ENCODE measurements at places on chromosomes 1 and 21. TPM values are rescaled to one million over a fixed set of nuclear protein-coding genes. Genes with fewer than 3 reads are reported as not detected.

MGST3 gene
- total RNA-seq: 21.4 TPM

DNA sequence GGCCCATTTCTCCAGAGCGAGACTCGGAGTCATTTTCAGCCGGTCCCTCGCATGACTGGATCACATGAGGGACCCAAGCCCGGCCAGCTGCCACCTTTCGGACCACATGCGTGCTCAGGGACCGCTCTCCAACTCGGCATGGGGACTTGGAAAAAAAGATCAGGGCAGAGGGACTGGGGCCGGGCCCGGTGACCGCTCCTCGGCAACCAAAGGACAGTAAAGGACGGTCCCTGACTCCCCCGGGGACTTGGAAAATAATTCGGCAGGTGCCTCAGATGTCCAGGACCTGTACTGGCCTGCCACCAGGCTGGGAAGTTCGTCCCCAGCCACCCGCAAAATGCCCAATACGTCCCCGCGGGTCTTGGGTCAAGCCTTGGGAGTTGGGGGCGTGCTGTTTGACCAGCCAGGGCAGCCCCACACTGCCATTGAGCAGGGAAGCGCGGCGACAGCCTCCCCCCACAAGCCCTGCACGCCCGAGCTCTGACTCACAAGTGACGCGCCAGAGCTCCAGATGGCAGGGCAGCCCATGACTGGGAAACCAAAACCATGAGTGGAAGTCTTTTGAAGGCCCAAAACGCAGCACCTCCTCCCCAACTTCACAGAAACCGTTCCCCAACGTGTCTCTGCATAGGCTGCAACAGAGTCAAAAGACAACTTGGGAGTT, 134.5 kb downstream of the LIPI start:
- no peak for DNase-seq
- H3K27ac ChIP-seq: no peak overlapping the region
- no peaks in the 10 kb centered on the region for H3K36me3 ChIP-seq
- H3K4me1 ChIP-seq: no peaks in the 10 kb centered on the region

GRCh38 chr1:210369425-210369824, 40.7 kb downstream of the HHAT start:
- no peaks in the 10 kb centered on the region for H3K36me3 ChIP-seq
- DNase-seq: no peak
- no peak overlapping the region for H3K27ac ChIP-seq
- no peaks in the 10 kb centered on the region for H3K27me3 ChIP-seq

DNA sequence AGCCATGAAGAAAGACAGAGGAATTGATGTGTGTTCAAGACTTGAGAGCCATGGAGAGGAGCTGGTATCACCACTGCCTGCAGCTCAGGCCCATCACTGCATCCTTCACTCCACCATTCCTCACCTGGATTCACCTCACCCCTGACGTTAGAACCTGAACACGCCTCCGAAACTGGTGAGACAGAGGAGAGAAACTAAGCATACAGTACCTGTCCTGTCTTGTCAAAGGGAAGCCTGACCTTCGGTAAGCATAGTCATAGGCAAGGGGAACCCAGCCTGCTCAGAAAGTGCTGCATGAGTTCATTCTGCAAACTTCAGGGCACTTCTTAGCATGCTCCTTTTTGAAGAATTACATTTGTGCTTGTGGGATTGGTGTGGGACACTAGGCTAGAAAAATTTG, 425.8 kb downstream of the DSCAM start:
- H3K36me3 ChIP-seq: no peaks in the 10 kb centered on the region
- H3K27me3 ChIP-seq: no peaks in the 10 kb centered on the region
- no peak overlapping the region for H3K4me3 ChIP-seq
- no peak for DNase-seq

DNA sequence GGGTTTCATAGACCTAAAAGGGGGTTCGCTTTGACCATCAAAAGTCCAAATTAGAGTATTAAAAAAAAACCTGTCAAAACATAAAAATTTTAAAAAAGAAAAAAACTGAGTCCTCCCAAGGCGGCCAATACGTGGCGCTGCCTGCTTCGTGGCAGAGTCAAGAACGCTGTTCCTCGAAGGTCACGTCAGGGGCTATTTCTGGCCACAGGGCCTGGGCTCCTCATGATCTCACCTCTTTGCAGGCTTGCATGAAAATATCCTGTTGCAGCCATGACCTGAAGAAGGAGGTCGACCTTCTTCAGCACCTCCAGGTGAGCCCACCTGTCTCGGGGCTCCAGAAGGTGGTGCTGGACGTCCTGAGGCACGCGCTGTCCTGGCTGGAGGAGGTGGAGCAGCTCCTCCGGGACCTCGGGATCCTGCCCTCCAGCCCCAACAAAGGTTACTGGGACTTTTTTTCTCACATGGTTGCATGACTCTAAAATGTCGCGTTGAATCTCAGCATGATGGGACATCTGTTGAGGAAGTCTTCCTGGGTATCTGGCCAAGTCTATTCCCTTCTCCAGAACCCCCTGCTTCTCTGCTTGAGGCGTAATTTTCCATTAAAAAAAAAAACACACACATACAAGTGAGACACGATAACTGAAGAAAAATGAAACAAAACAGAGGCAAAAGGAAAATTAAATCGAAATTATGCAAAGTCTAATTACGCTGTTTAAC, 80.4 kb upstream of the EFHD2 start:
- no peaks in the 10 kb centered on the region for H3K4me1 ChIP-seq
- H3K27ac ChIP-seq: no peak overlapping the region
- no peak for DNase-seq
- H3K27me3 ChIP-seq: no peaks in the 10 kb centered on the region
- no peak overlapping the region for H3K4me3 ChIP-seq
- no peaks in the 10 kb centered on the region for H3K36me3 ChIP-seq

GRCh38 chr1:207815913-207816291, 64.0 kb downstream of the CD46 start:
- H3K36me3 ChIP-seq: peaks cover 27% of the 10 kb centered on the region
- DNase-seq: no peak
- H3K27ac ChIP-seq: peak overlapping the region; percentile 38
- H3K4me1 ChIP-seq: peaks cover 26% of the 10 kb centered on the region

Measured in naive thymus-derived CD4-positive, alpha-beta T cell (primary cell).